ENCODE measurements at places on chromosomes 16 and 17.

DNA sequence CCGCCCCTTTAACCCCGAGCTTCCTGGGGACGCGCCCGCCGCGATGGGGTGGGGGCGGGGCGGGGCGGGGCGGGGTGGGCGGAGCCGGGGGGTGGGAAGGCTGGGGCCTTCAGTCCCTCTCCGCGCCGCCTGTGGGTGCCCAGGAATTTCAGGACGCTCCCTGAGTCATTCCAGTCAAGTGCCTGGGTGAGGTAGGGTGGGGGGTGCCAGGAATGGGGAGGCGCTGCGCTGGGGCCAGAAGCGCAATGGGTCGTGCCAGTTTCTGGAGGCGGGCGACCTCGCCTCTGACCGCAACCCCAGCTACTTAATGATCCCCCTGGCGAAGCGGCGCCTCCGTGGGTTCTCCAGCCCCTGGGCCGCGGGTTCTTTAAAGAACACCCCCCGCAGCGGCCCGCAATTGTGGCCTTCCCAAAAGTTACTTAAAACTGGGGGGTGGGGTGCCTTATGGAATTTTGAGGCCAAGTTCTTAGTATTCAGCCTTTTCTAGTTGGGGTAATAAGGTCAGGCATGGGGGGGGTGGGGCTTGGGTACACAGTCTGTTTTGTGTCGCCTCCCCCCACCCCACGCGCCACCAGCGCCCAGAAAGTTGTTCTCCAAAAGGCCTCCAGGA, 826 bp upstream of the GSE1 start:
- no peak for DNase-seq

DNA sequence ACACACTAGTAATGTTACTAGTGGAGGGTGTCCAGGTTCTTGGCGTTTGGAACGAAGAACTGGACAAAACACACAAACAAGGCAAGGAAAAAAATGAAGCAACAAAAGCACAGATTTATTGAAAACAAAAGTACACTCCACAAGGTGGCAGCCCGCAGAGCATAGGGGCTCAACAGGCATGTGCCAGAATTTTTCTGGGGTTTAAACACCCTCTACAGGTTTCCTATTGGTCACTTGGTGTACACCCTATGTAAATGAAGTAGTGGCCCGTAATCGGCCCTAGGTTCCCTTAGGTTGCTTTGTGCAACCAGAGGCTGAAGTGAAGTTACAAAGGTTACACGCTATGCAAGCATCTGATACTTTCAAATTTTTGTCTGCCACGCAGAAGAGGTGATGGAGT, 8.1 kb downstream of the OR2C1 start:
- no peak for DNase-seq

DNA sequence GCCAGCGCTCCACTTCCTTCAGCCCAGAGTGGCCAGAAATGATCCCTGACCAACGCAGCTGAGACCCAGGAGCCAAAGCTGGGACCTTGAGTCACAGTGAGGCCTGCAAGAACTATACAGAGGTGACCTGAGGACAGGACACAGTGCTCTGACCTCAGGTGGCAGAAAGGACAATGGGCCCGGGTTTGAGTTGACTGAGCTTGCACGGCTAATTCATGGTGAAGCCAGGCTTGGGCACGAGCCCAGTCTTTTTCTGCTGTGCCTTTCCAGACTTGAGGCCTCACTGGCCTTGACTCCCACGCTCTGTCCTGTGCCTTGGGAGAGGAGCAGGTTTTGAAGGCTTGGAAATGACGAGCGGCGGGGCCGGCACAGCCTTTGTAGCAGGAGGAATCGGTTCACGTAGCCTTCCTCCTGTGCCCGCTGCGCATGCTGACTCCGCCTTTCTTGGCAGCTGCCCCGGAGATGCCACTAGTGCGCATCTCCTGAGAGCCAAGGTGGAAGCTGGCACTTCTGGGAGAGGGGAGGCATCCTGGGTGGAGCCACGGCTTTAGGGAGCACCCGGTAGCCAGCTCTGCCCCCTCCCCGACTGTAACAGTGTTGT, 34.9 kb downstream of the NDEL1 start:
- no peak for DNase-seq

GRCh38 chr17:78988152-78988551, 8.4 kb upstream of the LGALS3BP start:
- no peak for DNase-seq

DNA sequence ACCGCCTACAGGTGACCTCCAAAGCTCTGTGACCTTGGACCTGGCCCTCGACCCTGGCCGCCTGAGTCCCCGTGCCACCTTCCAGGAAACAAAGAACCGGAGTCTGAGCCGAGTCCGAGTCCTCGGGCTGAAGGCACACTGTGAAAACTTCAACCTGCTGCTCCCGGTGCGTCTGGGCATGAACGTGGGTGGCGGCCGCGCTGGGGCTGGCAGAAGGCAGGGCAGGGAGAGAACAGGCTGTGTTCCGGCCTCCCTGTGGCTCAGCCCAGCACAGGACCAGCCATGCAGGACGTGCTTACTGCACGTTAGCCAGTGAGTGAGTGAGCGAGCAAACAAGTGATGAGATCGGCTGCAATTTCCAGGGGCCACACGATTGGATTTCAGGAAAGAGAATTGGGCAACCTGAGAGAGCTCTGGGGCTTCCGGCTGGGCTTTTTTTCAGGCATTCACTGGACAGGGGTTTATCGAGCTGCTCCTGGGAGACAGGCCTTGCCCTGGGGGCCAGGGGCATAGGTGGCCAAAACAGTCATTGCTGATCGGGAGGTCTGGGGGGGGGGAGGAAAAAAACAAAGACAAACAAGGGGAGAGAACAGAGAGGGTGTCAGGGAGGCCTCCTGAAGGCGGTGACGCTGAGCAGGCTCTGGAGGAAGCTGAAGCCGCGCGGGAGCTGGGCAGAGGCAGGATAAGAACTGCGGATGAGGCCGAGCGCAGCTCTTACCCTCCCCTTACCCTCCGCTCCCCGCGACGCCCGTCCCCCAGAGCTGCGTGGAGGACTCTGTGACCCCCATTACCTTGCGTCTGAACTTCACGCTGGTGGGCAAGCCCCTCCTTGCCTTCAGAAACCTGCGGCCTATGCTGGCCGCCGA, 16.9 kb downstream of the ITGAX start:
- no peak for DNase-seq

DNA sequence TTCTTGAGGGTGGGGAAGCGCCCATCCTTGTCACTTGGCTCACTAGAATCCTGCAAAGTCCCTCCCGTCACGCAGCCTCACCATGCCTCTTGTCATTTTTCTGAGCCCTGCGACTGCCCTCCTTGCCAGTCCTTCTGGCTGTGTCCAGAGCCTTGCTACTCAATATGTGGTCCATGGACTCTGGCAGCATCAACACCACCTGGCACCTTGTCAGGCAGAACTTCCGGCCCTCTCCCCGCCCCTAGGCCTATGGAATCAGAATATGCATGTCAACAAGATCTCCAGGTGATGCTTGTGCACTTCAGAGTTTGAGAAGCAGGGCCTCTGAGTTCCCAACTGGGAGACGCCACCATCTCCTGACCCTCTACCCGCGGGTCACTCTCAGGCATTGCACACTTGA, 12.1 kb downstream of the PIMREG start:
- no peak for DNase-seq

GRCh38 chr16:14456793-14457481, 173.1 kb downstream of the PARN start:
- no peak for DNase-seq

GRCh38 chr17:82858376-82859126, 18.7 kb upstream of the ZNF750 start:
- no peak for DNase-seq

DNA sequence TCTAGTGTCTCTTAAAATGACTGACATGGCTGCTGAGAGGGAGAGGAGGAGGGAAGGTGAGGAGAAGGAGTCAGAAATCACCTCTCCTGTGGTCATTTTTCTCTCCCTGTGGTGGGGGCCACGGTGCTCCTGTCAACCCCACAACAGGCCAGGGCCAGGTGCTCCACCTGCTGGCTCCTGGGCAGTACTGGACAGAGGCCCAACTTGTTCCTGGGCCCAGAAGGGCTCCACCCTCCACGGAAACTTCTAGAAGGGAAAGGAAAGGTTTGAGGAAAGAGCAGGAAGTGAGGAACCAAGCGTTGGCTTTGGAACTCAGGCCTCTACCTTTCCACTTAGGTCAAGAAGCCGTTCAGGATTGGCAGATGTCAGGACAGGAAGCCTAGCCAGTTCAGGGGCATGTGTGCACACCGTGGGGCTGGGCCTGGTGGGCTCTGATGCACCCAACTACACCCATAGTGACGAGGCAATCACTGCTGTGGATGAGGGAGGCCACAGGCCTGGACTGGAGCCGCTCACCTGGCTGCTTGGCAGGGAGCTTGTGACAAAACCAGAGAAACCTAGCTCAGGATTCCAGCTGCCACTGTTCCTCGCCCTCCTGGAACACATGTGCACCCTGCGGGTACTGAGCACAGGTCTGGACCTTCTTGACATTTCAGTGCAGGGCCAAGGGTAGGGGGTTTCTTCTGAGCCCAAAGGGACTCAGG, 36.1 kb downstream of the WNT3 start:
- DNase-seq = peak; percentile 3

DNA sequence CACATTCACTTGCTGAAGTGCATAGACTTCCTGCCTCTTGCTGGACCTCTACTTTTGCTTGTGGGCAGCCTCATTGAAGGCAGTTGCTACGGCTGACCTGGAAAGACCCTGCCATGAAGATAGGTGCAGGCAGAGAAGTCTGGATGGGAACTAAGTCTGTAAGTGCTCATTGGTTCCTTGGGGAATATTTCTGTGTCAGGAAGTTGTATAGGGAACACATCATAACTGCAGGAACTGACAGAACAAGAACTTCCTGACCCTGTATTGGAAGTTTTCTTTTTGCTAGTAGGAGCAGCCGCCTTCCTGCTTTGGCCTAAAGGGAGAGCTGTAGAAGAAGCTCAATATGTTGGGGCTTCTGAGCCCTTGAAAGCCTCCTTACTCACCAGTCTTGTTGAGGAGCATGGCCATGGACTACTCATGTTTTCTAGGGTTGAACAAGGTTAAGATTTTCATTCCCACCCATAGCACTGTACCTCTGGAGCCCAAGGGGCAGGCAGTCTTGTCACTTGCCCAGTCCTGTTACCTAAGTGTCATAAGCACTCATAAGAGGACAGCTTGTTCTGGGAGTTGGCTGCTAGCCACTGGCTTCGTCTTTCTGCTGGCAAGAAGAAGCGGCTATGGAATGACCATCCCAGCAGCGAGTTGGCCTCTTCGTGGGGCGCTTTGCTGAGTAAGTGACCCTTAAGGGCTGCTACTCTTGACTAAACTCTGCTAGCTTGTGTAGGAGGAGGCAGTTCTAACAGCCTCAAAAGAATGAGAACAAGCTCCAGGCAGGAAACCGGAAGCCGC, 7.2 kb downstream of the UBFD1 start:
- no peak for DNase-seq

DNA sequence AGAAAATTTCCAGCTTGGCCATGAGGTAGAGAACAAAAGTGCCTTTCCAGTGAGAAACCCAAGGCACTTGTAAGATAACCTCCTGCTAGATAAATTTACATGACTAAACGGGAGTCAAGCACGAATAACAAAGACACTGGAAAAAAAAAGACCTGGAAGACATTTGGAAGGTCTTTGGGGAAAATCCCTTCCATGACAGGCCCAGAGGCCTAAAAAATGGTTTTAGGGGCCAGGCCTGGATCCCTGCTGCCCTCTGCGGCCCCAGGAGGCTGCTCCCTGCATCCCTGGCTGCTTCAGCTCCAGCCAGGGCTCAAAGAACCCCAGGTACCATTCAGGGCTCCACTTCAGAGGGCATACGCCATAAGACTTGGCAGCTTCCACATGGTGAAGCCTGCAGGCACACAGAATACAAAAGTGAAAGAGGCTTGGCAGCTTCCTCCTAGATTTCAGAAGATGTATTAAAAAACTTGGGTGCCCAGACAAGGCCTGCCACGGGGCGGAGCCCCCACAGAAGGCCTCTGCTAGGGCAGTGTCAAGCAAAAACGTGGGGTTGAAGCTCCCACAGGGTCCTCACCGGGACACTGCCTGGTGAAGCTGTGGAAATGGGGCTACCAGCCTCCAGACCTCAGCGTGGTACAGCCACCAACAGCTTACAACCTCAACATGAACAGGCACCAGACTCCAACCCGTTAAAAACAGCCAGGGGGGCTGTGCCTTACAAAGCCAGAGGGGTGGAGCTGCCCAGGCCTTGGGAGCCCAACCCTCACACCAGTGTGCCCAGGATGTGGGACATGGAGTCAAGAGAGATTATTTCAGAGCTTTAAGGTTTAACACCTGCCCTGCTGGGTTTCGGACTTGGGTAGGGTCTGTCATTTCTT, 77.1 kb downstream of the SDK2 start:
- DNase-seq = no peak

DNA sequence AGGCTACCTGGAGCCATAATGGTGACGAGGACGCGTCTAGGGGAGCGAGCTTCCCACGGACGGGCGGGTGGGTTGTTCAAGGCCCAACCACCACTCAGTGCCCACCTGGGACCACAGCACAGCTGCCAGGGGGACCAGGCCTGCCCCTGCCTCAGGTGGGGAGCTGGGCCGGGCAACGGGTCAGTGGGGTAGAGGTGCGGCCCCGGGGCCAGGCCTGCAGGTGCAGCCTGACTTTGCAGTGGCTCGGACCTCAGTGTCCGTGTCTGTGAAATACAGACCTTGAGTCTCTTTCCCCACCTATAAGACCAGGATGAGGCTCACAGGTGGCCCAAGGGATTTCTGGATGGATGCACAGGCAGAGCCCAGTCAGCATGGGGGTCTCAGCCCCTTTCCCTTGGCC, 43.3 kb downstream of the ACTG1 start:
- no peak for DNase-seq

GRCh38 chr16:61179561-61179960, 856.7 kb downstream of the CDH8 start:
- no peak for DNase-seq

DNA sequence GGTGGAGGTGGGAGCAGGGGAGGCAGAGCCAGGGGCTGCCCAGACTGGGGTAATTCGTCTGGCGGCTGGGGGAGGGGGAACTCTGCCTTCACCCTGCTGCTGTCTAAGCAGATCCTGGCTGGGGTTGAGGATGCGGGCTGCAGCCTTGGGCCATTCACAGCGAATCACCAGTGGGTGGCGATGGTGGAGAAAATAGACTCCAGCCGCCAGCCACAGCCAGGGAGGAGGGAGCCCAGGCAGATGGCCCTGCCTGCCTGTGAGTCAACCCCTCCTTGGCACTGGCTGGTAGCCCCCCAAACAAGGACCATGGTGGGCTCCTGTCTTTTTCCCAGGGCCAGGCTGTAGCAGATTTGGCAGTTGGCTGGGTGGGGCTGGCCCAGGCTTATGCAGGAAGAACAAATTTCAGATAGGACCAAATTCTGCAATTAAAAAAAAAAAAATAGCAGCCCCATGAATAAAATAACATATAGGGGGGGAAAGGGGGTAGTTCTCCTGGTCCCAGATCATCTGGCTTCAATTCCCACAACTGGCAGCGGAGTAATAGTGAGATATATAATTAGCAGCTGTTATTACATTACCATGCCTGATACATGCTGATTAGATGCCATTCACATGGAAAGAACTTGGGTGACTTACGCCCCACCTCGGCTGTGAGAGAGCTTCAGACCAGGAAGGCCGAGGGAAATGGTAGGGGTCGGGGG, 41.5 kb upstream of the CDH5 start:
- DNase-seq = no peak

Measured in stimulated activated CD4-positive, alpha-beta T cell treated with anti-CD3 and anti-CD28 coated beads, Interleukin-2, amount 100 ng/mL, for 48 hours (primary cell).